SJCRH30 (cell line): ENCODE measurements at places on chromosomes 5 and 9. TPM values are rescaled to one million over a fixed set of nuclear protein-coding genes. Genes with fewer than 3 reads are reported as not detected.

GRCh38 chr5:72378639-72379289, 58.6 kb downstream of the PTCD2 start:
- no peaks in the 10 kb centered on the region for H3K27me3 ChIP-seq
- H3K27ac ChIP-seq, result peak overlapping the region; percentile 99
- no peaks in the 10 kb centered on the region for H3K36me3 ChIP-seq
- DNase-seq, result peak; percentile 98
- peaks cover 64% of the 10 kb centered on the region for H3K4me1 ChIP-seq

GRCh38 chr9:87655731-87656130, 70.2 kb upstream of the CTSL start:
- no peak overlapping the region for H3K27ac ChIP-seq
- no peaks in the 10 kb centered on the region for H3K4me1 ChIP-seq
- no peak for DNase-seq
- H3K4me3 ChIP-seq, result no peak overlapping the region
- H3K27me3 ChIP-seq, result no peaks in the 10 kb centered on the region
- peaks cover 35% of the 10 kb centered on the region for H3K36me3 ChIP-seq

- no peak overlapping the region for H3K27ac ChIP-seq
- H3K4me3 ChIP-seq, result no peak overlapping the region
- peaks cover 47% of the 10 kb centered on the region for H3K36me3 ChIP-seq
Observed at GRCh38 chr5:53099546-53099945, 10.0 kb downstream of the MOCS2 start.

- H3K27me3 ChIP-seq, result no peaks in the 10 kb centered on the region
- DNase-seq, result no peak
- peaks cover 82% of the 10 kb centered on the region for H3K36me3 ChIP-seq
- no peak overlapping the region for H3K4me3 ChIP-seq
Observed at GRCh38 chr9:83670381-83670780, 37.4 kb downstream of the UBQLN1 start.

DNA sequence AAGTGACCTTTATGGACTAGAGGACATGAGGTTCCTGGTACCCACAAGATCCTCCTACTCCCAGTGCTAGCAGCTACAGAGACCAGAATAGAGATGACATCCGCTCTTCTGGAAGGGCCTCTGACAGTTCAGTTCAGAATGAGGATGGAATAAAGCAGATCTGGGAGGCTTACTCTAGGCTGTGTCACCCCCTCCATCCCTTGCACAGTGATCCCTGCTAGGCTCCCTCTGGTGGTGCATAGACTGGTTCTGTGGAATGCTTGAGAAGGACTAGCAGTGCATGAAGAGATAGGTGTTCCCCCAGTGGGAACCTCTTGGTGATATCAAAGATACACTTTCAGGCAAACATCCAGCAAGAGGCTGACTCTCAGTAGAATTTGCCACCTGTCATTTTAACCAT, 83.0 kb downstream of the NPR3 start:
- no peaks in the 10 kb centered on the region for H3K27me3 ChIP-seq
- no peaks in the 10 kb centered on the region for H3K36me3 ChIP-seq
- peaks cover 18% of the 10 kb centered on the region; the same call in 1 of the 2 replicates for H3K4me1 ChIP-seq
- H3K4me3 ChIP-seq, result no peak overlapping the region
- no peak for DNase-seq

- no peak overlapping the region for H3K4me3 ChIP-seq
- H3K27me3 ChIP-seq, result no peaks in the 10 kb centered on the region
- H3K27ac ChIP-seq, result no peak overlapping the region
- DNase-seq, result no peak
- H3K4me1 ChIP-seq, result peaks cover 27% of the 10 kb centered on the region
- H3K36me3 ChIP-seq, result no peaks in the 10 kb centered on the region
Observed at GRCh38 chr5:55510523-55510880, 24.3 kb downstream of the PLPP1 start.

DNA sequence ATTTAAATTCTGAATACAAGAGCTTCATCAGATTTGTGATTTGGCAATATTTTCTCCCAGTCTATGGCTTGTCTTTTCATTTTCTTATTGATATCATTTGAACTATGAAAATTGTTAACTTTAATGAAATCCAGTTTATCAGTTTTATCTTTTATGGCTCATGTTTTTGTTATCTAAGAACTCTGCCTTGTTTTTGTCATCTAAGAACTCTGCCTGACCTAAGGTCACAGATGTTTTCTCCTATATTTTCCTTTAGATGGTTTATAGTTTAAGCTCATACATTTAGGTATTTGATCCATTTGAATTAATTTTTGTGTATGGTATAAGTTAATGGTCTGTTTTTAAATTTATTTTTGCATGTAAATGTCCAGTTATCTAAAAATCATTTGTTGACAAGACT, 52.9 kb downstream of the NIPBL start:
- no peak overlapping the region for H3K4me3 ChIP-seq
- no peaks in the 10 kb centered on the region for H3K36me3 ChIP-seq
- H3K27me3 ChIP-seq, result no peaks in the 10 kb centered on the region

- H3K27me3 ChIP-seq, result no peaks in the 10 kb centered on the region
- H3K36me3 ChIP-seq, result no peaks in the 10 kb centered on the region
- peaks cover 12% of the 10 kb centered on the region; the same call in 1 of the 2 replicates for H3K4me1 ChIP-seq
- H3K4me3 ChIP-seq, result no peak overlapping the region
- no peak overlapping the region for H3K27ac ChIP-seq
Observed at GRCh38 chr9:107246259-107247254, 36.5 kb upstream of the RAD23B start.

DNA sequence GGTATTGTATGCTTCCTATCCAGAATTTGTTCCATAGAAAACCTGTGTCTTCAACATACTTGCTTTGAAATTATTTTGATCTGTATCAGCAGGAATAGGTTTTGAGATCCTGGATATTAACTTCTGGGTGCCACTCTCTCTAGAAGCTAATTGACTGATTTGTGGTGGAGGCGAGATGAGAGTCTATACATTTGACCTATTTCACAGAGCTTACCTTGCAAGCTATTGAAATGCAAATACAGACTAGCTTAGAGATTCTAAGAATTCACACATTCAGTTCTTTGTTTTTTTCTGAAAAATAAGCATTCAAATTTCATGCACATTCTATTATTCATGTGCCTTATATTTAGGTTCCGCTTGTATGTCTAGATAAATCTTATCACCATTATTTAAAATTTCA, 246.3 kb downstream of the MAST4 start:
- no peaks in the 10 kb centered on the region for H3K27me3 ChIP-seq
- H3K36me3 ChIP-seq, result no peaks in the 10 kb centered on the region
- H3K4me1 ChIP-seq, result no peaks in the 10 kb centered on the region
- DNase-seq, result no peak

DNA sequence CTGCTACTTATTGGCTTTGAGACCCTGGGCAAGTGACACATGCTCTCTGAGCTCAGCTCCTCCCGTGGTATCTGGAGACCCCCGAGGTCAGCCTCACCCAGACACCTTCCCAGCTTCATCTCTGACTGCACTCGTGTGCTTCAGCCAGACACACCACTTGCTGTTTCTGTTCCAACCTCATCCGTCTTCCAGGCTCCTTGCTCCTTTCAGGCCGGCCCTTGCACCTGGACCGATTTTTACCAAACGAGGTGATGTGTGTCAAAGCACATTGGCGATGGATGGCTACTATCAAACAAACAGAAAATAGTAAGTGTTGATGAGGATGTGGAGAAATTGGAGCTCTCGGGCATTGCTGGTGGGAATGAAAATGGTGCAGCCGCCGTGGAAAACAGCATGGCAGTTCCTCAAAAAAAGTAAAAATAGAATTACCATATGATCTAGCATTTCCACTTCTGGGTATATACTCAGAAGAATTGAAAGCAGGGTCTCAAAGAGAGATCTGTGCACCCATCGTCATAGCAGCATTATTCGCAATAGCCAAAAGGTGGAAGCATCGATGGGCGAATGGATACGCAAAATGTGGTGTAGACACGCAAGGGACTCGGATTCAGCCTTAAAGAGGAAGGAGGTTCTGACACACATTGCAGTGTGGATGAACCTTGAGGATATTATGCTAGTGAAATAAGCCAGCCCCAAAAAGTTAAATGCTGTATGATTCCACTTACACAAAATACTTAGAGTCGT, 96.1 kb upstream of the IER5L start:
- no peak overlapping the region for H3K27ac ChIP-seq
- H3K36me3 ChIP-seq, result no peaks in the 10 kb centered on the region
- H3K4me3 ChIP-seq, result no peak overlapping the region

Gene ZBED3
- total RNA-seq, result 2.8 and 3.8 TPM in 2 replicates

Gene ORM1
- total RNA-seq, result not detected in 2 replicates

Gene GARNL3
- total RNA-seq, result 3.3 and 4.6 TPM in 2 replicates

Gene FSTL4
- total RNA-seq, result 7.0 and 7.1 TPM in 2 replicates

Gene SLC34A3
- total RNA-seq, result 0.06 TPM in 1 of 2 replicates, not detected in the other
